ENCODE measurements at places on chromosomes 7 and 10. TPM values are rescaled to one million over a fixed set of nuclear protein-coding genes. Genes with fewer than 3 reads are reported as not detected.

GRCh38 chr10:71112138-71112785 lies 100.1 kb upstream of the UNC5B start:
- no peak for DNase-seq

- no peak for DNase-seq
These were observed 22.7 kb downstream of the FAM53B start for GRCh38 chr10:124721330-124722045.

GRCh38 chr7:148156233-148156632 lies 434.3 kb upstream of the C7orf33 start:
- DNase-seq: no peak

DNA sequence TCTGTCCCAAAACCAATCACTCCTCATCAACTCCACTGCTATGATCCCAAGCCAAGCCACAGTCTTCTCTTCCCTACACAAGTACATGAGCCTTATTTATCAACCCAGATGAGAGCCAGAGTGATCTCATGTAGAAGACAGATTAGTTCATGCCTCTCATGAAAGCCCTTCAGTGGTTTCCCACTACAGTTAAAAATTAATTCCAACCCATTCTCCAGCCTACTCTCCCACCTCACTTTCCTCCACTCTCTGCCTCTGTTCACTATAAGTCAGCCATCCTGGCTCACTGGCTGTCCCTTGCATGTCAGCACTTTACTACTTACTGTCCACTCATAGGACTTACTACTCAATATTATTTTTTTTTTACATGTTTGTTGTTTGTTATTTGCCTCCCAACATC lies 67.3 kb downstream of the CACUL1 start:
- DNase-seq: no peak

- no peak for DNase-seq
These were observed 76.2 kb upstream of the PPP2R2D start for GRCh38 chr10:131824371-131825149.

DNA sequence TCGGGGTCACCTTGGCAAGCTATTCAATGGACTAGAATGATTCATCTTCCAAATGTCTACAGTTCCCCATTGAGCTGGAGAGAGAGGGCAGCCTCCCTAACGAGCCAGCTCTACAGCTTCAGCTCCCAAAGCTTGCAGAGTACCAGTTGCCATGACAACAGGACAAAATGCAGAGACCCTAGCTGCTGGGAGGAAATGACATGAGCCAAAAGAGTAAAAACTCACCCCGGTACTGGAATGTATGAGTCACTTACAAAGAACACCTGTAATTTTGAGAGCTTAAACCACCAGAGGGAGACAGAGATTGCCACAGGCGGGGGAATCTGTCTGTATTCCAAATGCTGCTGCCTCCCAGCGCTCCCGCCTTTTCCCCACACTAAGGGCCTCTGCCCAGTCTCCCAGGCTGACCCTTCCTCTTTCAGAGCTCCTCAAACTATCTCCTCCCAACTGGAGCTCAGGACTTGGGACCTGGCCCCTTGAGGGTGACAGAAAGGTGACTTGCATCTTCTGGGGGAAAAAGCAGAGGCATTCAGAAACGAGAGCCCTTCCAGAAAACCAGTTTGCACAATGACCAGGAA lies 95.5 kb downstream of the CUL2 start:
- DNase-seq: peak; percentile 85

DNA sequence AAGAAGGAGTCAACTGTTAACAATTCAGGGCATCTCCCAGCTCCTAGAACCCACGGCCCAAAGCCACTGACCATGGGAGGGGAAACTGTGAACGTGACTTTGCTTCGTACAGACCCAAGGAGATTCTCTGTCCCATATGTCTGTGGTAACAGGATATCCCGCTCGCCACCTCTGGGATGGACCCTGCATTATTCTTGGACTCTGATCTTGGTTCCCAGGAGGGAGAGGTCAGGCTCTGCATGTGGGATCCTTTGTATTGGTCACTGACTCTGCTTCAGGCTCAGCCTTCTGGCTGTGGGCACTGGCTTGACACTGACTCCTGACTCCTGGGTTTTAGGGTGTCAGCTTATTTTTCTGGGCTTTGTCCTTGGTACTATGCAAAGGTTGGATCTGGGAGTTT lies 13.5 kb upstream of the MBL2 start:
- DNase-seq: no peak

DNA sequence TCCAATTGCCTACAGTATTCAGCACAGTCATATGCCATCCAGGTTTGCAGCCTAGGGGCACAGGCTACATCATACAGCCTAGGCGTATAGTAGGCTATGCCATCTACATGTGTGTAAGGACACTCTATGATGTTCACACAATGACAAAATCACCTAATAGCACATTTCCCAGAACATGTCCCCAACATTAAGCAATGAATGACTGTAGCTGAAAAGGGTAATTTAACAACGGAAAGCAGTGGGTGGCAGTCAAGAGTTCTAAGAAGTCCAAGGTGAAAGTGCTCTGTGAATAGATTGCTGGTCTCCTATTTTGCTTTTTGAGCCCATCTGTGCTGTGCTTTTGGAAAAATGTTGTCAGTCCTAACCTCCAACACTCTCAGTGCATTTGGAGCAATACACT lies 162.6 kb downstream of the KLF6 start:
- DNase-seq: peak; percentile 15

GRCh38 chr10:123494301-123494808 lies 171.8 kb upstream of the GPR26 start:
- DNase-seq: no peak

DNA sequence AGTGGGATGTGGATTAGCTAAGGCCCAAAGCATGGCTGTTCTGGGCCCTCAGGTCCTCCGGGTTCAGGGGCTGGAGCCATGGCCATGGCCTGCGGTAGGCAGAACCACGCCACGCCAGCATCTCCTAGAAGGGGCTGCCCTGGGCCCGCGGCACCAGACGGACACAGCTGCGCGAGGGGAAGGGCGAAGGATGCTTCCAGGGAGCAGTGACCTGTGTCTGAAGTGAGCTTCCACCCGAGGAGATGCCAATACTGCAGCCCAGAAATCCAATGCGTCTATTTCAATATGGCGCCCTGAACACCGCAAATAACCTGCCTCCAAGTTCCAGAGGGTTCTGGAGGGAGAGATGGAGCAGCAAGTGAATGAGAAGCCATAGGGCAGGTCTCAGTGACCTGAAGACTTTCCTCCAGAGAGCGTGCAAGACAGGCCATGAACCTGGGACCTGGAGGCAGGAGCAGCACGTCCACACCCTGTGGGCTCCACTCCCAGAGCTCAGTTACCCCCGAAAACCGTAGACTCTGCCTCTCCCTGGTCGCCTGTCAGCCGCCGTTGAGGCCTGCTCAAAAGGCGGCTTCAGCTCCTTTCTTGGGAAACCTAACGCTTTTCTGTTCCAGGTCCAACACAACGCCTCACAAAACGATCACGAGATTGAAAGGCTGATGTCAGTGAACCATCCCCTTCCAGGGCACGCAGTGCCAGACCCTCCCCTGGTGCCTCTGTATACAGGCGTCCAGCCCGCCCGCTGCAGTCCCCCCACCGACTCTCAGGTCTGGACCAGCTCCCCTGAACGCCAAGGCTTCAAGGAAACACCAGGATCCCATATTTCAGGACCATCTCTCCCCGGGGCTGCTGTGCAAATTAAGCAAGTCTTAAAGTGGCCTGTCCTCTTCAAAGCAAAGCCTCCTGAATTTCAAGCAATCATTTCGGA lies 37.4 kb downstream of the AMZ1 start:
- no peak for DNase-seq

DNA sequence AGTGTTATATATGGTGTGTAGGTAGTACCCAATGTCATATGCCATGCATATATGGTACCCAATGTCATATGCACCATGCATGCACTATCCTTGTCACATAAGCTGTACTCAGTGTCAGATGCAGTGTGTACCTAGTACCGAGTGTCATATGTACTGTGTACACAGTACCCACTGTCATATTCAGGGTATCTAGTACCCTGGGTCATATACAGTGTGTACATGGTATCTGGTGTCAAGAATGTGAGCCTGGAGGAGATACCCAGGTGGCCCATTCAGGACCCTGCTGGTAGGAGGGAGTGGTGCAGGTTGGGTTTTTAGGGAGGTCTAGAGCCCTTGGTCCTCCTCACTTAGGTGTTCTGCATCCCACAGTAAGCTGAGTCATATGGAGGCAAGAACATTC lies 1.8 kb downstream of the ZMYND11 start:
- peak; percentile 77 for DNase-seq

GRCh38 chr7:140017034-140017433 lies 45.7 kb downstream of the PARP12 start:
- DNase-seq: no peak

GRCh38 chr10:16996530-16996964 lies 133.1 kb downstream of the CUBN start:
- no peak for DNase-seq

GRCh38 chr10:50552771-50553535 lies 70.8 kb downstream of the SGMS1 start:
- peak; percentile 67 for DNase-seq

DNA sequence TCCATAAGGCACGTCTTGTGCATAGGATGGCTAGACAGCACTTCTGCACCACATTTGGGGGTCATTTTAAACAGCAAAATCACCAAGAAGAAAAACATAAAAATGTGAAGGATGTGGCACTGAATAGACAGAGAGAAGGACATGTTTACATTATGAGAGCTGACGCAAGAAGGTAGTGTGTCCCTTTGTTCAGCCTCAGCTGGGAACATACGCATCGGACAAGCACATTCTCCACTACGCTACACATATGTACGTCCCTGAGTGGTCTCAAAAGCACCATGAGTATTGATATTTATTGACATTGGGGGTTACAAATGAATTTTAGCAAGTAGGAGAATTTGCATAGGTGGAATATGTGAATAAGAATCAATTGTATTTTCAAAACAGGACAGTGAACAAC lies 20.2 kb downstream of the DDC start:
- DNase-seq: no peak

DNA sequence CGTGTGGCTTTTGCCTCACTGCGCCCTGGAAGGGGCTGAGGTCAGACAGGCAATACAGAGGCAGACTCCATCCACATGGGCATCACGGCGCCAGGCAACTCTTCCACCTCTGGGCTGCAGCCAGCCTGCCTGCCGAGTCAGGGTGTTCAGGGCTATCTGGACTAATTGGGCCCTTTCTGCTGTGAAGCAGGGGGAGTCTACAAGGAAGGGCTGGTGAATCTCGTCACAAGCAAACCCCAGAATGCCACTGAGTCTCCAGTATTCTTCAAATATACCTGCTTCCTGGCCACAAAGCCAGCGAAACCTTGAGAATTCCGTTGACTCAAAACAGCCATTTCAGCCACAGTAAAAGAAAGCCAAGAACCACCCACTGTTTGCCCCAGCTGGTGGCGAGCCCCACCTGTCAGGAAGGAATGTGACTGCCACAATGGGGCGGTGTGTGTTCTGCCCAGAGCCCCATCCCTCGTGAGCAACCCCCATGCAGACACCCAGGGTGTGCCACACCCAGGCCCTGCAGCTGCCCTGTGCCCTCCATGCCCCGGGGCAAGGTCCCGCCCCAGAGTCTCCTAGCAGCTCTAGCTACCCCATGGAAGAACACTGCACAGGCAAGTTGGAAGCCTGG lies 117.3 kb downstream of the FAM53B start:
- no peak for DNase-seq

Gene MINDY4
- 2.1 TPM for total RNA-seq

Gene LRRD1
- total RNA-seq: not detected

Gene FRA10AC1
- 12.5 TPM for total RNA-seq

Gene ARL5B
- total RNA-seq: 61.7 TPM

Gene UNCX
- total RNA-seq: not detected

Gene RSBN1L
- total RNA-seq: 25.3 TPM

Gene OR2A12
- not detected for total RNA-seq

Gene CREB5
- total RNA-seq: 9.1 TPM

Gene TMEM140
- total RNA-seq: 6.1 TPM

Gene CLRN3
- total RNA-seq: 1.1 TPM
